ENCODE measurements at places on chromosomes 12 and 14. TPM values are rescaled to one million over a fixed set of nuclear protein-coding genes. Genes with fewer than 3 reads are reported as not detected.

The ANKS1B gene
- 5.8 TPM for total RNA-seq

The B4GALNT3 gene
- total RNA-seq: 12.5 TPM

The CLEC1B gene
- total RNA-seq: not detected

The ADAM21 gene
- total RNA-seq: 0.13 TPM

The NYNRIN gene
- total RNA-seq: 12.1 TPM

The TBX5 gene
- total RNA-seq: not detected

The NCAPD2 gene
- total RNA-seq: 23.4 TPM

The LAG3 gene
- 1.3 TPM for total RNA-seq

The WNT1 gene
- not detected for total RNA-seq

The PRPH gene
- 2.7 TPM for total RNA-seq

The SLC17A8 gene
- total RNA-seq: 0.16 TPM

The OAS2 gene
- total RNA-seq: 11.7 TPM

The CISTR gene
- not detected for total RNA-seq

Data from kidney (tissue), 22 donors.